Karpas-422 (cell line): ENCODE measurements at places on chromosomes 4 and X.

DNA sequence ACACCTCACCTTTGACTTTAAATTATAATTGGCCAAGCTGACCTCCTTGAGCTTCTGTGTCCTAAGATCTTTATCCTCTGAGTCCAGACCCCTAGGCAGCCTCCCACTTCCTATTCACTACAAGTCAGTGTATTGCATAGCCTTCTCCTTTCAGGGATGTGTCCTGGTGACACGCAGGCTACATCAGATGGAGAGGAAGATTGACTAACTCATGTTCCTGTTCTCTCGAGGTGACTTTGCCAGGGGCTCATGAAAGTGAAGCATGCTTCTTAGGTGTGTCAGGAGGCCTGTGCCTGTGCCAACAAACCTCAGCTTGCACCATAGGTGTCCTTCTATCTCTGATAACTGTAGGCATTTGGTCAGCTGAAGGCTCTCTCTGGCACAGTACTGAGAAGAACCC is 195.7 kb upstream of the HS3ST1 start:
- DNase-seq = no peak

GRCh38 chrX:148555101-148555500 is 54.7 kb downstream of the AFF2 start:
- DNase-seq = no peak

- DNase-seq = no peak
Observed at GRCh38 chr4:16269240-16269639, 43.0 kb upstream of the TAPT1 start.

DNA sequence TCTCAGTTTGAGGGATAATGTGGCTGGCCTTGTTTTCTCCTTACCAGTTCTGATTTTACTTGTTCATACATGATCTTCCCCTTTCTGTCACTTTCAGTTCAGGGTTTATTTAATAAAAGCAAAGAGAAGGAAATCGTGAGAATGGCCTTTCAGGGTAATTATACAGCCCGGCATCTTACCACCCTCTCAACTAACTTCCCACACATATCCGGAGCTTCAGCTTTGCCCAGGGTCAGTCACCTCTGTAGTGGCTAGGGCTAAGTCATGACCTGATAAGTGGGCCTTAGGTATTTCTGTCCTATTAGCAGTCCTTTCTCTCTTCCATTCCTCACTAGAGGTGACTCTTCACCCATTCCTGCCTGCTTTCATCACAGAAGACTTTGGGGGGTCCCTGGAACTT is 15.8 kb downstream of the TRPC5 start:
- no peak for DNase-seq

GRCh38 chr4:183111452-183111885 is 12.4 kb downstream of the WWC2 start:
- DNase-seq = no peak

DNA sequence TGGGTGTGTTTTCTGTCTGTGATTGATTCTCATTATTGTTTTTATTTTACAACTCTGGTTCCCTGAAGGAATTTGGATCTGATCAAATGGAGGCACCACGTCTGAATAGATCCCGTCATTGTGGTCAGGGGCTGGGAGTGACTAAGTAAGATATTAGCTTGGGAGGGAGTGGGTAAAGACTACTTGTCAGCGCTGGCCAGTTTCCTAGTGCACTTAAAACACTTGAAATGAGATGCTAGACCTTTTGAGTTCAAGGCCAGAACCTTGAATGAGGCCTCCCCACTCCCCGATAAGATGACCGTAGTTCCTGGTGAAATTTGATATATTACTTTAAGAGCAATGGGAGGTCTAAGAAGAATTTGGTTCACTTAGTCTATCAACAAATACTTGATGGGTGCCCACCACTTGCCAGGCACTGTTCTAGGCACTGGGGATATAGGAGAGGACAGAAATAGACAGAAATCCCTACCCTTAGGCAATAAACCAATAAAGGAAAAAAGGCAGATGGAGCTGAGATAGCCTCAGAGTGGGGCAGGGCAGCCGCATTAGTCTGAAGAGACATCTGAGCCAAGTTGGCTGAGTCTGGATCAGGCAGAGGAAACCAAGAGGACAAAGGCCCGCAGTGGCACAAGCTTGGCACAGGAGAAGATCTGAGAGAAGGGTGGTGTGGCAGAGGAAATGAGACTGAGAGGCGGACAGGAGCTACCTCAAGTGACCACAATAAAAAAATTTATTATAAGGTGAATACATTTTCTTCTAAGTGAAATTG is 11.8 kb downstream of the FAM184B start:
- no peak for DNase-seq

DNA sequence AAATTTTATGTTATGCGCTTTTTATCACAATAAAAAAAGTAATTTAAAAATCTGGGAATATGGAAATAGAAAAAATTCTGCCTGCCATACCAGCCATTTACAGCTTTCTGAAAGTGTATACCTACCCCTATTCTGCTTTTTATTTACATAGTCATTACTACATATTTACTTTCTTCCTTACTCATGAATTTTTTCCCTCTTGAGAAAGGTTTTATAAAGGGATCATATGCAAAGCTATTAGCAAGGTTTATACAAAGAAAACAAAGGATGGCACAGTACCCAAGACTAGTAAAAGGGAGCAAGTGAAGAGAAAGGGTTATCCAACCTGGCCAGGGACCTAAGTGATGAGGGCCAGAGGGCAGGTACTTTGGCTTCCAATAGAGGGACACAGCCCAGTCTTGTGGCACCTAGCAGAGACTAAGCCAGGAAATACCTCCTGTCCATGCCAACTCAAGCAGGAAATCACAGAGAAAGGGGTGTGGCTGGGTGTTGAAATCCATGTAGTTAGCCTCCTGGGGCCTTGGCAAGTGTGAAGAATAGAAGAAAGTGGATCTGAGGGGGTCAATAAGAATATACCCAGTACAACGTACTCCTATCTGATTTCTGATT is 207.3 kb upstream of the VEGFC start:
- no peak for DNase-seq

GRCh38 chr4:152459326-152459725 is 76.6 kb downstream of the FBXW7 start:
- no peak for DNase-seq

GRCh38 chr4:108477527-108478108 is 142.8 kb upstream of the RPL34 start:
- no peak for DNase-seq
